ENCODE measurements at places on chromosomes 4 and X.

- DNase-seq: peak; percentile 69
These were observed 36.0 kb upstream of the SPON2 start for GRCh38 chr4:1208266-1208961.

- DNase-seq: no peak
These were observed 82.2 kb upstream of the PCDH18 start for GRCh38 chr4:137614491-137614890.

DNA sequence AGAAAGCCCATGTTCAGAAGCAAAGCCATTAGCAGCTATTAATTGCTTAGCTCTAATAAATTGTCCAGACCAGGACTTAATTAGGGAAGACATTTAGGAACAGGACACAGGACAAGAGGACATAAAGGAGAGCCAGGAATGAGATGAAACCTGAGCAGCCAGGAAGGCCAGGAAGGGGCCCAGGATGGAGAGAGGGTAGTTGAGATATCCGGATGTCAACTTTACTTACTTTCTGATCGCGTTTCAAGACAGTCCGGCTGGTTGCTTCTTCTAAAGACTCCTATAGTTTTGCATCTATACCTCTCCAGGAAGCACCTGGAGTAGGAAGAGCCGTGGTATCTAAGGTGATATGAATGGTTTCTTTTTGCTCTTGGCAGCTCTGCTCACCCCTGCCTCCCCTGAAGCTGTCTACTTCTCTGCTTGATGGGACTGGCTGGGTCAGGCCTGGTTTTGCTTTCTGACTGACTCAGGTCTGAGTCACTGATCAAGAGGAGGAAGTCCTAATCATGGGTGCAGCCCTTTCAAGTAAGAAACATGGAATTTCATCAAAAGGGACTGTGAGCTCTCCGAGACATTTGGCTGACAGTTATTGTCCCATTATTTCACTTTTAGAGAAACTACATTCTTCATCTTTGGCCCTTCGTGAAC, 733.3 kb downstream of the RPA4 start:
- no peak for DNase-seq

GRCh38 chrX:122113376-122113775, 1066.0 kb downstream of the GLUD2 start:
- no peak for DNase-seq

DNA sequence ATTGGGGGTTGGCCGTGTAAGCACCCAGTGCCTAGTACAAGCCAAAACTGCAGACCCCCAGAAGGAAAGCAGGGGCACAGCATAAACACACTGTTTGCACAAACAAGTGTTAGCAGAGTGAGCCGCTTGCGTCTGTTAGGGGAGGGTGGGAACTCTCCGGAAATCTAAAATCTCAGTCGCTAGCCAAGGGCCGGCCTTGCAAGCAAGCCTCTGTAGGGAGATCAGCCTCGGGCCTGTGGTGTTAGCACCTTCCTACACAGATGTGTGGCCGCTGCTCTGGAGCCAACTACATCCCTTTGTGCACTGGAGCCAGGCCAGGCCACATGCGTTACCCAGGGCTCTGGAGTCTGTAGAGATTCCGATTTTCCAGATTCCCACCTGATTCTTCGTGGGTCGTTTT, 67.1 kb downstream of the GPR143 start:
- DNase-seq: no peak

GRCh38 chrX:35380808-35381700, 417.1 kb upstream of the MAGEB16 start:
- no peak for DNase-seq

GRCh38 chr4:48332661-48333060, 8.7 kb upstream of the SLAIN2 start:
- no peak for DNase-seq

- DNase-seq: no peak
These were observed 43.1 kb upstream of the PRR27 start for GRCh38 chr4:70110917-70111316.

- no peak for DNase-seq
These were observed 42.2 kb upstream of the PUDP start for GRCh38 chrX:7190157-7190556.

- no peak for DNase-seq
These were observed 18.2 kb downstream of the MRFAP1 start for GRCh38 chr4:6658597-6659075.

DNA sequence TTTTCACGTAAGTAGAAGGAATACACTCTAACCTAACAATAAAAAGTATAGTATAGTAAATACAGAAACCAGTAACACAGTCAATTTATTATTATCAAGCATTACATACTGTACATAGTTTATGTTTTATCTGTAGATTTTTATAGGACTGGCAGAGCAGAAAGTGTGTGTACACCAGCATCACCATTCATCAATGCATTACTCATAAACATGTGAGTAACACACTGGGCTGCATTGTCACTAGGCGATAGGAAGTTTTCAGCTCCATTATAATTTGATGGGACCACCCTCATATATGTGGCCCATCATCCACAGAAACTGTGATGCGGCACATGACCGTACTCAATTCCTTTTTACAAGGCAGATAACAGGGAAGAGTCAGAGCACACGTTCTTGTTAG, 137.8 kb upstream of the RBPJ start:
- no peak for DNase-seq

GRCh38 chr4:137694138-137694537, 161.8 kb upstream of the PCDH18 start:
- no peak for DNase-seq

- no peak for DNase-seq
These were observed 96.1 kb upstream of the VCX start for GRCh38 chrX:7746856-7747255.

- DNase-seq: no peak
These were observed 40.2 kb downstream of the HOPX start for GRCh38 chr4:56640621-56641493.

- DNase-seq: no peak
These were observed 131.5 kb downstream of the AFAP1 start for GRCh38 chr4:7808181-7808580.

DNA sequence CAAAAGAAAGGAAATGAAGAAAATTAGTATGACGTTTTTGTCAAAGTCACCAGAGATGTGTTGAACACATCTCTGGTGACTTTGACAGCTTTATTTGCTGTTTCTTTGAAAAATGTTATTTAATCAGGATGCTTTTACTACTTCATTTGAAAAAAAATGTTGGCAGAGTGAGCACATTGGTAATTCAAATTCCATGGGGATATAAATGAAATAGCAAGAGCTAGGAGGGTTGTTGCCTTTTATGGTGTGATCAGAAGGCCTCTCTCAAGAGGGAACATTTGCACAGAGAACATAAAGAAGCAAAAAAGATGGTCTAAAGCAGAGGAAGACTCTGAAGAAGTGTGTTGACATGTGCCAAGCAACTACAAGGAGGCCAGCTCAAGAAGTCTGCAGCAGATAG, 46.6 kb upstream of the CXCL8 start:
- DNase-seq: no peak

DNA sequence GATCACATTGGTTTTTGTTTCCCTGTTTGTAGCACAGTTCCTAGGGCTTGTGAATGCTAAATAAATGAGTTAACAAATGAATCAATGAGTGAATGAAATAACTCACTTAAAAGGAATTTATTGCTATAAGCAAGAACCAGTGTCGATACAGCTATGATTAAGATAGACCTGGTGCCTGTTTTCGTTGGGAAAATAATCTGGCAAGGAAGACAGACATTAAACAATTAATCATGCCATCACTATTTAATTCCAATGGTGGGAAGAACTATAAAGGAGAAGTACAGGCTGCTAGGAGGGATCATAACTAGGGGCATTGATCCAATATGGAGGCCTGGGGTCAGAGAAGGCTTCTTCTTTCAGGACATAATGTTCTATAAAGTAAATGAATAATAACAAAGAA, 4.5 kb upstream of the CBR4 start:
- DNase-seq: no peak

DNA sequence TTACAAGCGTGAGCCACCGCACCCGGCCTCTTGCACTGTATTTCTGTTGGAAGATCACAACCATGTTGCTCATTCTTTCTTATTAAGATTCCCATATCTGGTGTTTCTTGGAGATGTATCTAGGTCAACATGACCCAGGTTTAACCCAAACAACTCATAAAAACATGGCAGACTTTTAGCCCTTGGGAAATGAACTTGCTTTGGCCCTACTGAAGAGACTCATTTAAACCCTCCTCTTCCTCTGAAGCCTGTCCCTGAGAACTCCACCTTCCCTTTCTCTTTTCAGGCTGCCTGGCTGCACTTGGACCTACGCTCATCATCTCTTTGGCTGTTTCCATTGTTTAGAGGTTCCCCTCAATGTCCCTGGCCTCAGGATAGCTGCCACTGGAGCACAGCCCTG, 22.8 kb upstream of the OPN1LW start:
- DNase-seq: no peak

- DNase-seq: no peak
These were observed 83.3 kb upstream of the HTR2C start for GRCh38 chrX:114500622-114501021.

- DNase-seq: no peak
These were observed 263.2 kb upstream of the ITM2A start for GRCh38 chrX:79630033-79631009.

GRCh38 chr4:15294202-15294601, 133.6 kb upstream of the C1QTNF7 start:
- DNase-seq: no peak

- no peak for DNase-seq
These were observed 191.8 kb downstream of the SHROOM3 start for GRCh38 chr4:76626686-76627465.

- DNase-seq: peak; percentile 83
These were observed 45.2 kb downstream of the TRIM2 start for GRCh38 chr4:153249199-153250041.

DNA sequence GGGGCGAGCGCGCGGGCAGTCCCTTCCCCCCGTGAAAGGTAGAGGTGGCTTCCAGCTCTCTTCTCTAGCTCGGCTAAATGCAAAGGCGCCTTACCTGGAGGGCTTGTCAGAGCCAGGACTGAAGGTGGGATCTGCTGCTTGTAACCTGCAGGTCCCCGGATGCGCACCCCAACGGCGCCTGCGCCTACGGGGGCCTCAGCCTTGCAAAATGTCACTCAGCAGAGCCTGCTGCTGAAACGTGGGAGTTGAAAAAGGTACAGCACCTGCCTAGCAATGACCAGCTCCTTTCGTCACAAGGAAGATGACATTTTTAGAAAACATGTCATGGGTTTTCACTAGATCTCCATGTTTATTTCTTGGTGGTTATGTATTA, 583 bp downstream of the ABHD18 start:
- peak; percentile 73 for DNase-seq

- no peak for DNase-seq
These were observed 938.9 kb downstream of the C4orf33 start for GRCh38 chr4:130034876-130035275.

DNA sequence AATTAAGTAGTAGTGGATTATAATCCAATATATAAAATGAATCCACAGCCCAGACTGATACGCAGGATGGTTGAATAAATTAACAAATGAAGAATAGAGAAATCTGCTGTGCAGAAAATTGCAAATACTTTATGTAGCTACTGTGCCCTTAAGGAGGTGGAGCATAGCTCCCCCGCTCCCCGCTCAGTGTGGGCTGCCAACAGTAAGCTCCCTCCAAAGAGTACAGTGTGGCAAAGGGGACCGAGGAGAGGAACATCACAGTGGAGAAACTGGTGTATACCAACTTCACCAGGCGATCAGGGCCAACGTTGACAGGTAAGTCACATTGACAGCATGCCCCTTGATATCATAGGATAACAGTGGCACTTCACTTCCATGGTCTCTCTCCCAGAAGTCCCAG, 57.9 kb upstream of the CLDN34 start:
- DNase-seq: no peak

DNA sequence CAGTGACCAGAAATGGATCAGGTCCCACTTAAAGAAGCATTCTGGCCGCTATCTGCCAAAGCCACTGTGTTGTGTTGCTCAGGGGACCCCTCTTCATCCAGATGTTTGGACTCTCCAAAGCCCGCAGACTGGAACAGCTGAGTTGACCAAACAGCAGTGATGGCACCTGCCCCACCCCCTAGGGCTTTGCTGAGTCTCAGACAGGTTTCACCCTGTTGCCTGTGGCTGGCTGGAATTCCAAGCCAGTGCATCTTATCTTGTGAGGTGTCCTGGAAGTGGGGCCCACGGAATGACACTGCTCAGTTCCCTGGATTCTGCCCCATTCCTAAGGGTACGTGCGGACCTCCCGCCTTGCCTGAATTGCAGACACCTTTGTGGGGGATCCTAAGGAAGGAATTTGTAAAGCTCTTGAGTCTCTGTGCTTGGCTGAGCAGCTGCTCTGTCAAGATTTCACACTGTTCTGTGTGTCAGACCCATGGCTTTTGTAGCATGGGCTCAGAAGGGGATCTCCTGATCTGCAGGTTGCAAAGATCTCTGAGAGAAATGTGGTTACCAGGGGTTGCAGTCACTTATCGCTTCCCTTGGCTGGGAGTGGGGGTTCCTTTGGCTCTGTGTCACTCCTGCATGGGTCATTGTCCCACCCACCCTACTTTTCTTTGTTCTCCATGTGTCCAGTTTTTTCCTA, 1707.9 kb upstream of the PCDH10 start:
- DNase-seq: no peak

GRCh38 chrX:87578978-87579377, 61.4 kb downstream of the KLHL4 start:
- no peak for DNase-seq

GRCh38 chrX:22159071-22159470, 113.6 kb upstream of the CBLL2 start:
- no peak for DNase-seq

DNA sequence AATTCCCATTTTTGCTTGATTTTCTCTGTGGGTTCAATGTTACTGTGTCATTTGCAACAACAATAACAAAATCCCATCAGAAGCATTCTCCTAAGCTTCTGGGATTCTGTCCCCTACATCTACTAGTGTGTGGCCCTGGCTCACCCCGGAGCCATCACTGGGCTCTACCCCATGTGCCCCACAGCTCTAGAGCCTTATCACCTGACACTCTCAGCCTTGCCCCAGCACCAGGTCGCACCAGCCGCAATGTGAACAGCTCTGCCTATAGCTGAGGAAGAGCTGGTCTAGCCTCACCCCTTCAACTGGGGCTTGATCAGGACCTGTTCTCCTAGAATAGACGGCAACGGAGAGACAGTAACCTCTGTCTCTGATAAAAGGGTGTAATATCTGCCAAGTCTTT, 161.7 kb downstream of the SHROOM3 start:
- no peak for DNase-seq

DNA sequence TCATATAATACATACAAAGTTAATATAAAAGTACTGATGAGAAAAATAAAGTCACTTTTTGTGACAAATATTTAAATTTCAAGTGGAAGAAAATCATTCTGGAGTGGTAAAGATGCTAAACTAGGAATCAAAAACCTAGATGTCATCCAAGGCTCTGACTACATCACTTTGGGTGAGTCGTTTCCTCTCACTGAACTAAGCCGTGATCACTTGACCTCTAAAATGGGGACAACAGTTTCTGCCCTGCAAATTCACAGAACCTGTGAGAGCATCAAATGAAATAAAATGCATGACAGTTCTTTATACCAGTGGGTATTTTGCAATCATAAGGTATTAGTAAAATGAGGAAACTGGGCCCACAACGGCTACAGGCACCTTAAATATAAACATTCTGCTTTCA, 63.8 kb downstream of the PRDM5 start:
- no peak for DNase-seq

- no peak for DNase-seq
These were observed 78.5 kb upstream of the SPANXC start for GRCh38 chrX:141320801-141321200.

Data from head of caudate nucleus (tissue), 42 donors.